ENCODE measurements at places on chromosomes 3 and 15.

DNA sequence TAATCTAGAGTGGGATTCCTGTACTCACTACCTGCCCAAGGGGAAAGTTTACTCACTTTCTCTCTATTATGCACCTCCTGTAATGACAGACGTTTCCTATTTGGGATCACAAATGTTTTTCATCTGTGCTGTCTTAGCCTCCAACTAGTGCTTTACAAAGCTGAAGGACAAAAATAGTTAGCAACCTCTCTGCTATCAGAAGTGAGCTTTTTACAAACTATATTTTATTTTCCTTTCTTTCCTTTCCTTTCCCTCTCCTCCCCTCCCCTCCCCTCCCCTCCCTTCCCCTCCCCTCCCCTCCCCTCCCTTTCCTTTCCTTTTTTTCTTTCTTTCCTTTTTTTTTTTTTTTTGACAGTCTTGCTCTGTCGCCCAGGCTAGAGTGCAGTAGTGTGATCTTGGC is 130.8 kb downstream of the UNC13C start:
- DNase-seq: no peak

DNA sequence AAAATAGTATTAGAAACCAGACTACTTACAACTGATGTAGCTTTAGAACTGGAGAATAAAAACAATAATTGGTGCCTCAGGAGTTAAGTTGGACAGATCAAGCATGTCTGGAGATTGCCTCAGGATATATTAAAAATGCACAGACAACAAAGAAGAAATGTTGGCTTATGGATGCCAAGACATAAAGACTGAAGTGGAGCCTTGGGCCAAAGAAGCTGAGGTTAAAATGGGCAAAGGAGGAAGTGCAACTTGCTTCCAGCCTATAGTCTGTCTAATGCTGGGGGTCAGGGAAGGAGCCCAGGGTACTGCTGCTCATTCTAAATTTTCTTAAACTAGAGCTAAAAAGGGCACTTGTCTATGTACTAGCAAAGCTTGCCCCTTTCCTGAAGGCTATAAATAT is 77.5 kb downstream of the ESYT3 start:
- no peak for DNase-seq

DNA sequence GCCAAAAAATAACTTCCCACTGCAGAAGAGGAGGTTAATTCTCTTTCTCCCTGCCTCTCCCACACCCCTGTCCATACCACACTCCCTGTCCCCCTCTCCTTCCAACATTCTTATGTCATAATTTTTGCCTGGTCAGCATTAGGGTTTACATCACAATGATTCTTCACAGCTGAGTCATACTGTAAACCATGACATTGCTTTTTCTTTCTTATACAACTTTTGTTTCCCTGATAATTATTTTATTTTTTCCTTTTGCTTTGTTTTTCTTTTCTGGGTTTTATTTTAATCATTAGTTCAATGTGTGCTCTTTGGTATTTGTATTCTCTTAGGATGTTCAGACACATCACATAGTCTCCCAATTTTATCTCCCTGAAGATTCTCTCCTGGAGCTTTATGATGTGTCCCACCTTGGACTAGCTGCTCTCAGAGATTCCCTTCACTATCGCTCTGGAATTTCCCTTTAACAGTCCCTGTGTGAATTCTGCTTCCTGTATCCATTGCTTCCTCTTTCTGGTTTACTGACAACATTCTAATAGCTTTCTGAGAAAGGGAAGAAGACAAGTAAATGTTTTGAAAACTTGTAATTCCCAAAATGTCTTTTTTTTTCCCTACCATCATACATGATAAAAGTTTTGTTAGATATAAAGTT is 70.7 kb downstream of the SOX2 start:
- peak; percentile 28 for DNase-seq

DNA sequence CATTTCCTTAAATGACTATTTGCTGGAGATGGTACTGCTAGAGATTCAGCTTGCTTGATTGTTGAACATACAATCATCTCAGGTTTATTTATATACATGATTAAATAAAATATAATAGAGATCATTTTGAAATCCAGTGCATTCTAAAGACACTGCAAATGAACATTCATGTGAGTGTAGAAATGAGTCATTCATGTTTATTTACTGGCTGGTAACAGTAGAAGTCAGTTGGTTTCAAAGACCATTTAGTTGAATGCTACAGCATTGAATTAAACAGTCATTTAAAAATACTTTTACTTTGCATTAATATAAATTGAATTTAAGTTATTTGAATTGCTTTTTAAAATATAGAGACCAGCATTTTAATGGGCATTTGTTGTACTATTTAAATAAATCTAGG is 551.9 kb upstream of the GOLIM4 start:
- DNase-seq: no peak

DNA sequence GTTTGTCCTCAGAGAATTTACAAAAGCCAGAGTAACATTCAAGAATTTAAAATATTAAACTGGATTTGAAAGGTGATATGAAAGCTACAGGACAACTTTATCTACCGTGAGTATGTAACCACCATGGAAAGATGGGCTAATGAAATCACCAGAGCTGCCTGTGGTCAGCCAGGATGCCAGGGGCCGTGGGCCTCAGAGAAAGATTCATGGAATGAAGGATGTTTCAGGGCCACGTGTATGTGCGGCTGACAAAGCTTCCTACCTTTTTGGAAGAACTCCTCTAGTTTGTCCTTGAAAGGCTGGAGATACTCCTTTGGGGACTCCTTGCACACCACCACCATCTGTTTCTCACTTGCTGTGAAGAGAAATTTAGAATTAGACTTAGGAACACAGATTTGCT is 138.9 kb downstream of the GREM1 start:
- DNase-seq: no peak

DNA sequence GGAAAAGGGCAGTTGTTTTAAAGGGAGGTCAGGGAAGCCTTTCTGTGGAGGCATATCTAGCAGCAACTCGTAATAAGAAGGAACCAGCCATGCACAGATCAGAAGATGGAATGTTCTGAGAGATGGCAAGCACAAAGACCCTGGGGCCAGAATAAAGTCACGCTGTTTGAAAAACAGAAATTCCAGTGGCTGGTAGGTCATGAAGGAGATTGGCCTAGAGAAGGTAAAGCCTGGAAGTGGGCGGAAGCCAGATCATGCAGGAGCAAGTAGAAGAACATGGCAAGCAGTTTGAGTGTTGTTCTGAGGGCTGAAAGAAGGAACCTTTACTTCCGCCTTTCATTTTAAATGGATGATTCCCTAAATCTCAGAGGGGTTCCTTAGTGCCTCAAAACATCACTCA is 208.1 kb upstream of the PPP2R3A start:
- no peak for DNase-seq

GRCh38 chr3:155102329-155102728 is 22.2 kb downstream of the MME start:
- peak; percentile 73 for DNase-seq

DNA sequence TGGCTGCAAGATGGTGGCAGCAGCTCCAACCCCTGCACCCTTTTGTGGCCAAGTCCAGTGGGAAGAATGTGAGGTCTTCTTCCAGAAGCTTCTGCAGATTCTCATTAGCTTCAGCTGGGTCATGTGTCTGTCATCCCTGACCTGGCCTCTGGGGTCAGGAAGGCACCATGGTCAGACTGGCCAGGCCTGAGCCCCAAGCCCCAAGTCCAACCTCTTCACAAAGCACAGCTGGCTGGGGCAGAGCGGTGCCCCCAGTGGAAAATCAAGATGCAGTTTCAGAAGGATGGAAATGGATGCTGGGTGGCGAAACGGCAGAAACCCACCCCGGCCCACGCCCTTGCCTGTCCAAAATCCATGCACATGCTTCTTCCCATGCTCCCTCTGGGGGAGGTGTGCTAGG is 15.9 kb upstream of the GATA2 start:
- DNase-seq: no peak

GRCh38 chr15:70096215-70097062 is 1.3 kb downstream of the TLE3 start:
- DNase-seq: no peak

DNA sequence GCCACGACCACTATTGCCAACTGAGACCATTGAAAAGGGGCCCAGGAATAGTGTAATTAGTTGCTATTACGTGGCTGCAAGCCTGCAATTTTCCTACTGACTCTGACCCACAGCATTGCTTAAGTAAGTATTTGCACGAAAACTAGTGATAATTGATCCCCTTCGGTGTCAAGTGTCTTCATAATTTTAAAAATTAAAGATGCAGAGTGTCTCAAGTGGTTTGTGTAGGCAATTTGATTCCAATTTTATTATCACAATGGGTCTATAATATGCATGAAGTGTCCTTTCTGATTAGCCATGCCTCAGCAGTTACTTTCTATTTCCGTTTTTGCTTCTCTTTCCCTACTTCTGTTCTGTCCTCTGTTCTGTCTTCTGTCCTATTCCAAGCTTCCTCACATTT is 259.2 kb downstream of the C3orf38 start:
- no peak for DNase-seq

DNA sequence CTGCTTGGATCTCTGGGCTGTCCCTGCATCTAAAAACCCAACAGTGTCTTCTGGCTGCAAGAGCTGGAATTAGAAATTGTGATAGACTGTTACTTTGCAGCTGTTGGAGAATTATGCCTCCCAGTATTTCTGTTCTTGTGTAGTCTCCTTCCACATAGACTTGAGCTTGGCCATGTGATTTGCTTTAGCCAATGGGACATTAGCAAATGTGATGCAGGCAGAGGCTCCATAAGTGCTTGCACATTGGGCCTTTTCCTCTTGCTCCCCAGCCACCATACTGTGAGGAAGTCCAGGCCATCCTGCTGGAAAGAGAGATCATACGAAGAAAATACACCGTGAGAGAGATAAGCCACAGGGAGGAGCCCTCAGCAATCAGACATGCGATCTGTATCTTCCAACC is 33.8 kb upstream of the RASGRF1 start:
- no peak for DNase-seq

GRCh38 chr15:82599862-82600261 is 47.3 kb downstream of the CPEB1 start:
- no peak for DNase-seq

- no peak for DNase-seq
These were observed 102.0 kb downstream of the IL12A start for GRCh38 chr3:160090653-160091052.

DNA sequence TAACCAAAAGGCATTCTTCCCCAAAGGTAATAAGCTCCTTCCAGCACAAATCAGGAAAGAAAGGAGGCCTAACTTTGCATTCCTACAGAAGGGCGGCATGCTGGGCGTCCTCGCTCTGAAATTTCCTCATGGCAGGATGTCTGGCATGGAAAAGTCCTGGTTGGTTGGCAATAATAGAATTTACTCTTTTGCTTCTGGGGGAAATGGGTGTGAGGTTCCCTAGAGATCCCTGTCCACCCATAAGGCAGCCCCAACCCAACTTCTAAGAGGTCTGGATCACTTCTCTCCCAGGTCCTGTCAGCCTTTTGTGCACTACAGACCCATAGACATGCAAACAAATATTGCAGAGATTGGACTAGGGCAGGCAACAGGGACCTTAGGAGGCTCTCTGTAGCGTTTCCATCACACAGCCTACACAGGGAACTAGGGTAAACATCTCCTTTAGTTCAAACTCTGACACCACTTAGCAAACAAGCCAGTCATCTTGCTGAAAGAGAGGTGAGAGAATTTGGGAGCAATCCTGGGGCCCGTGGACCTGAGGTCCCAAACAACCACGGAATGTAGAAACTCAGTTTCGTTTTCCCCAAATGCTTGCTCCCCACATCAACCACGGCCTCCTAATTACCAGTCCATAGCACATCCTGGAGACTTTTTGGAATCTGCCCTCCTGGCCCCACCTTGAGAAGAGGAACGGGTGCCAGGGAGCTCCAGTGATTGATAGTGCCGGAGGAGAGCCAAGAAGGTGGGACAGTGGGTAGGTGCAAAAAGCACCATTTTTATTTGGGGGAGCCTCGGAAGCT is 2.1 kb downstream of the ZIC4 start:
- DNase-seq: no peak

- no peak for DNase-seq
These were observed 88.4 kb upstream of the RPL32 start for GRCh38 chr3:12929801-12930200.

DNA sequence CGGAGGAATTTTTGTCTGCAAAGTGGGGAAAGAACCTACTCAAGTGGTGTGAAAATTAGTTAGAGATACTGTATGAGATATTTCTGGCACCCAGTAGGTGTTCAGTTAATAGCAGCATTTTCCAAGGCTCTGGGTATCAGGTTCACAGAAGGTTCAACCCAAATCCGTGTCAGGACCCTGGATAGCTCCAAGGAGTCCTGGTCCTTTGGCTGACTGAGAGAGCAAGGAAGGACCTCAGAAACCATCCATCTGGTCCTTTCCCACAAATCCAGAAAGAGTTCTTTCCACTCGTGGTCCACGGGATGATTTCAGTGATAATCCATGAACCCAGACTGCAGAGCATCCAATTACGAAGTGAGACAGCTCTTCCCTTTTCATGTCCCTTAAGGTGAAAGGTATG is 51.4 kb downstream of the SLC6A11 start:
- no peak for DNase-seq

DNA sequence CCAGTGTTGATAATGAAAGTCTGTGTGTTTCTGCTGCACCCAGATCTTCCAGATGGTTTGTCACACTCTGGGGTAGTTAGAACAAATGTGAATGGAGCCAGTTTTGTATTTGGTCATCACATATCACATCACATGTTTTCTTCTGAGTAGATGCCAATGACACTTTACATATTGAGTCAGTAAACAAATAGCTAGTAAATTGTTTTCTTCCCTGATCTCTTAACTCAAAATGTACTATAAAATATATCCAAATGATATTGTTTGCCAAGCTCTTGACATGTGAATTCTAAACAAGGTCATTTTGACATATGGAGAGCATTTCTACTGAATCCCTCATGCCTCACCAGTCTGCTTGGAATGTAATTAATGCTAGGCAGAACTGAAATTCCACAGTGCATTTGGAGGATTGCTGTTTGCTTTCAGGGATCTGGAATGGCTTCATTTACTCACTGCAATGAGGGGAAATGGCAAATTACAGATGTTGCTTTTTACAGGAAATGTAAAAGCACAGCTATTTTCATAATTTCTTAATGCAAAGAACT is 45.0 kb downstream of the PDHB start:
- peak; percentile 90 for DNase-seq

DNA sequence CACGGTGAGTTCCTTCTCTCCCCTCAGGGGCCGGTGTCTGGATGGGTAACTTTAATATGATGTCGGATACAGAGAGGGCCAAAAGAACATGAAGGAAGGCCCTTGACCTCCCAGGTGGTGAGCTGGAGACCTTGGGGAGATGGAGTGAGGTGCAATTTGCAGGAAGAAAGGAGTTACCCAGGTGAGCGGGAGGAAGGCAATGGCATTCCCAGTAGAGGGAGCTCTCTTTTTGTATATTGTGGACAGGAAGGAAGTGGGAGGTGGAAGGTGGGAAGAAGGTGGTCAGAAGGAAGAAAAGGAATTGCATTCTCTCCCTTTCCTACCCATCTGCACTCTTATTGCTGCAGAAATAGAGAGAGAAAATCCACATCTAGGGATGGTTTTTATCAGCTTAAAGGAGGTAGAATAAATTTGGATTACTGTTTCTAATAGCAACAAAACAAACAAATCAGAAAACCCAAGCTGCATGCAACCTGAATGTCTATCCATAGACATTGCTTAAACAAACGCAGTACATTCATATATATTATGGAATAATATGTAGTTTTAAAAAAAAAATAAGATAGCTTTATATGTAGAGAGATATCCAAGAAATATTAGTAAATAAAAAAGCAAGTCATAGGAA is 169.0 kb upstream of the TSC22D2 start:
- no peak for DNase-seq

- DNase-seq: no peak
These were observed 103.4 kb downstream of the IGF1R start for GRCh38 chr15:98751767-98752166.

- DNase-seq: no peak
These were observed 78.3 kb downstream of the SHQ1 start for GRCh38 chr3:72769758-72770540.

GRCh38 chr15:100008258-100008657 is 275.0 kb upstream of the LYSMD4 start:
- no peak for DNase-seq

- DNase-seq: no peak
These were observed at the start of gene CD96 for GRCh38 chr3:111541911-111542483. CD96 (plus strand) TSS chr3:111542197; CDS start chr3:111542249, 52 bp downstream.
